ENCODE measurements at places on chromosomes 6 and 20. TPM values are rescaled to one million over a fixed set of nuclear protein-coding genes. Genes with fewer than 3 reads are reported as not detected.
A peak's percentile ranks its signal among the peaks of the same experiment; 100 is the strongest.

- DNase-seq: no peak
Measured at GRCh38 chr20:45647441-45648050, 16.5 kb upstream of the WFDC9 start.

DNA sequence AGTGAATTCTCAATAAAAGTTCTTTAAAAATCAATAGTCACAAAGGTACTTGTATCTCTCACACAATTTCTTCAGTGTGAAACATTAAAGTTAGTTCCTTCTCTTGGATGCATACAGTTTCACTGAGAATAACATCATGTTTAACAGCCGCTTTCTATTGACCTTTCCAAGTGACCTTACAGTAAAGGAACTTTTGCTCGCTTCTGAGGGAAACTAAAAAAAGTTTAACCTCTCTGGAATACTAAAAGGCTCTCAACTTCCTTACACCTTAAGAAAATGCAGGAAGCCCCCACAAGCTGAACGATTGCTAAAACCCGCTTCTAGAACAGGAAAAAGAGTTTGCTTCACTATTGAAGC, 1.3 kb downstream of the RRAGD start:
- DNase-seq: peak; percentile 20

The SUMO4 gene
- total RNA-seq: 4.2 TPM

DNA sequence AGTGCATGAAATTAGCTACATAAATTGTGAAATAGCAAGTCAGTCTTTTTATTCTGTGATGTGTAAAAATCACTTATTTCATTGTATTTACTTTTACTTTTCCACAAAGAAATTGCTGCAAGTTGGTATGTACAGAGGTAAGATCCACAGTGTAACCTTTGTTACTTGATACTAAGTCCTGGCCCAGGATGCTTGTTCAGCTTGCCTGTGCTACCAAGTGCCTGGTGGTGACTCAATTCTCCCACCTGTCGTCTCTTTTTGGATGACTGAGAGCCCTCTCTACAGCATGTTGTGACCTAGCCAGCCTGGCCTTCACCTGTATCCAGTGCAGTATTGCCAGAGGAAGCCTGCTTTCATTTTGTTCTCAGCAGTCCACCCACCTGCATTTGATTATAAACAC, 54.9 kb downstream of the ANKRD6 start:
- DNase-seq: no peak

DNA sequence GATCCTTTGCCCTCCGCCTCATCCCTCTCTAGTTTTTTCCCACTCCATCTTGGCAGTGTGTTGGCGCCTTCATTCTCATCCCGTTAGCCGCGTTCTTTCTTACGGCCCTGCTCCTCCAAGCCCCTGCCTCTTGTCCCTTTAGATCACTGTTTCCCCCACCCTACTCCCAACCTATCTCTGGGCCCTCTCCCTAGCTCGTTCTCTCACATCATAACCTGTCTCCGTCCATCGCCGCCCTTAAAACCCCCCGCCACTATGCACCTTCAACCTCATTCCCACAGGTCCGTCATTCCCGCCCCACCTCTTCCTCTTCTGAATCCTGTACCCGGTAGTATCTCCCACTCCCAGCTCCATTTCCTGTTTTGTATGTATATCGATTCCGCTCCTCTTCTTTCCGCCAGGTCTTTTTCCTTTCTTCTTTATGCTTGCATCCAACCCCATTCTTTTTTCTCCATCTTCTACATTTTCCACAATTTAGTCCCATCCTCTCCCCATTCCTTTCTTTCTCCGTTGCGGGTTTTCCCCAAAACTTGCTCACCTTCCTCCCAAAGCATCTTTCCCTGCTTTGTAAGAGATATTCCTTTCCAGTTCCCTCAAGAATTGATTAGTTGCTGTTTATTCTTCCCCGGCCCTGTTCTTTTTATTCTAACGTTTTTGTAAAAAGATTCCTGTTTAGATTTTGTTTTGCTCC, 671 bp downstream of the EFHC1 start:
- DNase-seq: no peak

DNA sequence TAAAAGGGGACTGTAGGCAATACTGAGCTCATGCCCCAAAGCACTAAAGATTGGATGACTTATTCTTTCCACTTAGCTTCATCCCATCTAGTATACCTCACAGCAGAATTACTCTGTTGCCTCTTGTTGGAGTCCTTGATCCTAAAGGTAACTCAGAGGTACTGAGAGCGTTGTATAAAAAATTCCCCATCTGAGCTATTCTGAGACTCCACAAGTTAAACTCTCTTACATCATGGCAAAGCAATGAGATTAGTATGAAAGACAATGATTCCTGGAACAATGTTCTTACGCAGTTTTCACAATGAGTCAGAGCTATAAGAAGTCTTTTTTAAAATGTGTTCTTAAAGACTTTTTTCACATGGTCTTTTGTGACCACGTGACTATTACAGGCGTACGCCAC, 370.1 kb downstream of the ADGRB3 start:
- DNase-seq: no peak

- peak; percentile 72 for DNase-seq
Measured at GRCh38 chr20:45987108-45987780, 15.2 kb upstream of the ZNF335 start.

- no peak for DNase-seq
Measured at GRCh38 chr6:84556541-84557335, 207.7 kb downstream of the TBX18 start.

DNA sequence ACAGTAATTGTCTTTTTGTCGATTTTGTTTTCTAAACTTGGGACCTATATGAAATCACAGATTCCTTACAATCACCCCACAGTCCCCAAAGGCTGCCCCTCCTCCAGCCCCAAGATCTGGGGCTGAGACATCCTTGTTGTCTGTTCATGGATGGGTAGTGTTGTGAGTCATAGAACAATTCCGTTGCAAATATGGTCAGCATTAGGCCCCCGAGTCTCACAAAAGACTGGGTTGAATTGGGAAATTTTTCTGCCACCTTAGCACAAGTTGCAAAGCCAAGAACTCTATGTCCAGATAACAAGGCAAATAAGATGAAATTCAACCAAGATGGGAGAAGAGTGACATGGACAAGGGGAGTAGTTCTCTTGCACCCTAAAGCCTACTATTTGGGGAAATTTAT, 10.5 kb upstream of the TAB2 start:
- no peak for DNase-seq

Measured in OCI-LY7 (cell line).